Forelimb muscle (tissue), 1 donor: ENCODE measurements at places on chromosomes 7 and 10. TPM values are rescaled to one million over a fixed set of nuclear protein-coding genes. Genes with fewer than 3 reads are reported as not detected.

AKR1D1 gene
- 0.06 TPM for polyA plus RNA-seq

MMS19 gene
- polyA plus RNA-seq, result 63.0 TPM

ZNF212 gene
- 10.1 TPM for polyA plus RNA-seq

SPACDR gene
- polyA plus RNA-seq, result 1.7 TPM

NUPR2 gene
- not detected for polyA plus RNA-seq

NYAP1 gene
- 1.8 TPM for polyA plus RNA-seq

NRCAM gene
- polyA plus RNA-seq, result 34.9 TPM

CALCR gene
- 11.1 TPM for polyA plus RNA-seq

MEIG1 gene
- polyA plus RNA-seq, result 0.91 TPM

C10orf53 gene
- not detected for polyA plus RNA-seq

TMEM130 gene
- 3.9 TPM for polyA plus RNA-seq

PLXNA4 gene
- polyA plus RNA-seq, result 4.9 TPM

SYCE1 gene
- polyA plus RNA-seq, result 0.59 TPM

ZNF853 gene
- polyA plus RNA-seq, result 16.6 TPM

CDCA7L gene
- polyA plus RNA-seq, result 15.7 TPM

CTNNA3 gene
- polyA plus RNA-seq, result 12.6 TPM

PRLHR gene
- polyA plus RNA-seq, result not detected

GBX1 gene
- 3.1 TPM for polyA plus RNA-seq

COL1A2 gene
- polyA plus RNA-seq, result 3,345 TPM

CCDC126 gene
- 6.1 TPM for polyA plus RNA-seq

SVOPL gene
- polyA plus RNA-seq, result not detected

CCDC172 gene
- not detected for polyA plus RNA-seq

SPDYE2B gene
- polyA plus RNA-seq, result 2.7 TPM

UTF1 gene
- not detected for polyA plus RNA-seq

SYT15 gene
- polyA plus RNA-seq, result 5.2 TPM

NFKB2 gene
- polyA plus RNA-seq, result 13.8 TPM

SPDYE8 gene
- 0.20 TPM for polyA plus RNA-seq

POR gene
- 30.7 TPM for polyA plus RNA-seq

PDE6C gene
- 0.58 TPM for polyA plus RNA-seq

SLF2 gene
- 87.6 TPM for polyA plus RNA-seq

ADRB1 gene
- 0.05 TPM for polyA plus RNA-seq

WIPF3 gene
- 16.1 TPM for polyA plus RNA-seq

MYL10 gene
- polyA plus RNA-seq, result 23.1 TPM

RADIL gene
- polyA plus RNA-seq, result 2.9 TPM

FANK1 gene
- 0.71 TPM for polyA plus RNA-seq

ARHGEF35 gene
- 1.2 TPM for polyA plus RNA-seq

NSUN5 gene
- polyA plus RNA-seq, result 21.1 TPM

PIK3CG gene
- 2.1 TPM for polyA plus RNA-seq

PHKG1 gene
- 41.5 TPM for polyA plus RNA-seq

GCC1 gene
- polyA plus RNA-seq, result 7.8 TPM

NKX2-3 gene
- 1.2 TPM for polyA plus RNA-seq
